Thoracic aorta (tissue), 2 donors: ENCODE measurements at places on chromosomes 12 and 14. TPM values are rescaled to one million over a fixed set of nuclear protein-coding genes. Genes with fewer than 3 reads are reported as not detected.

The KRT83 gene
- not detected for total RNA-seq

GRCh38 chr12:13008741-13009380 lies 8.8 kb upstream of the HEBP1 start:
- DNase-seq = no peak

The WASHC3 gene
- 73.6 TPM for total RNA-seq

DNA sequence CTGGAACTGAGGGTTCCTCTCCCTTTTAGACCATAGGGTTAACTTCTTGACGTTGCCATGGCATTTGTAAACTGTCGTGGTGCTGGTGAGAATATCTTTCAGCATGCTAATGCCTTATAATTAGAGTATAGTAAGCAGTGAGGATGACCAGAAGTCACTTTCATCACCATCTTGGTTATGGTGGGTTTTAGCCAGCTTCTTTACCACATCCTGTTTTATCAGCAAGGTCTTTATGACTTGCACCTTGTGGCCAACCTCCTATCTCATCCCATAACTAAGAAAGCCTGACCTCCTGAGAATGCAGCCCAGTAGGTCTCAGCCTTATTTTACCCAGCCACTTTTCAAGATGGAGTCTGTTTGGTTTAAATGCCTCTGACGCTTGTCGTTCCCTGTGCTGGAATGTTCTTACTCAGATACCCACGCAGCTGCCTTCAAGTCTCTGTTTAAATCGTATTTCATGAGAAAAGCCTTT lies 44.2 kb downstream of the BBS10 start:
- no peak for DNase-seq

GRCh38 chr12:131693149-131693548 lies 17.7 kb upstream of the SFSWAP start:
- no peak for DNase-seq

- no peak for DNase-seq
Measured at GRCh38 chr12:49599961-49600360, 5.5 kb downstream of the FAM186B start.

DNA sequence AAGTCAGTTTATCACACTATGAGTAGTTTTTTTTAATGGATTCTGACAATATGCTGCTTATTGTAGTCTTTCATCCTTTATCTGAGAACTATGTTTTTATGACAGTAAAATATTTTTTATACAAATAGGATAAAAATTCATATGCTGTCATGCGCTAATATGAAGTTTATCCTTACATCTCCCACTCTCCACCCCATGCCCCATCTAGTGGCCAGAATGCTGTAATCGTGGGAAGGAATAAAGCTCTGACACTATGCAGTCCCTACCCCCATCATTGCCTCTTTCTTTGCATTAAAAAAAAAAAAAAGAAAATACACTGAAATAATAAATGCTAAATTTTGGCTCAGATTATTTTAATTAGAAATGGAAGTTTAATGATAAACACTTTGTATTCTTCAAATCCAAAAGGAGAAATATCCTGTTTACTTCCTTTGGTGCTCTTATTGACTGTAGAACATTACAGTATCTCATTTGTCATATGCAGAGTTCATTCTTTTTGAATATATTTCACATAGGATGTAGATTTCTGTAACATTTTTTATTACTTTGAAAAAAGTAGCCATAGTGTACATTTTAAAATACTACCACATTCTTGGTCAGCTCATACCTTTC lies 145.9 kb upstream of the SLCO1C1 start:
- no peak for DNase-seq
